ENCODE measurements at places on chromosomes 1 and 21. TPM values are rescaled to one million over a fixed set of nuclear protein-coding genes. Genes with fewer than 3 reads are reported as not detected.

Gene GREM2
- total RNA-seq, result 0.73 TPM

Gene RAD54L
- total RNA-seq, result not detected

Gene BSND
- total RNA-seq, result not detected

Gene NKAIN1
- total RNA-seq, result 3.6 TPM

Gene BMP8B
- 0.12 TPM for total RNA-seq

Gene PARK7
- 365 TPM for total RNA-seq

Gene KCNT2
- total RNA-seq, result not detected

Gene FCRL5
- not detected for total RNA-seq

Gene OR6N1
- total RNA-seq, result not detected

Gene FAM3B
- total RNA-seq, result not detected

Gene SFPQ
- total RNA-seq, result 70.1 TPM

Gene IQGAP3
- not detected for total RNA-seq

Gene SPRR3
- not detected for total RNA-seq

Gene TTLL10
- not detected for total RNA-seq

Gene HAO2
- total RNA-seq, result not detected

Gene ADAM30
- not detected for total RNA-seq

Measured in gastrocnemius medialis (tissue), 4 donors.